Smooth muscle cell of bladder (primary cell): ENCODE measurements at places on chromosomes 2 and 18. TPM values are rescaled to one million over a fixed set of nuclear protein-coding genes. Genes with fewer than 3 reads are reported as not detected.

FOXD4L1 gene
- under 0.01 and 0.09 TPM in 2 replicates for total RNA-seq

CHCHD5 gene
- 12.0 and 14.2 TPM in 2 replicates for total RNA-seq

RESP18 gene
- total RNA-seq = not detected in 2 replicates

GPR75 gene
- 0.71 and 0.74 TPM in 2 replicates for total RNA-seq

TCF23 gene
- total RNA-seq = not detected in 2 replicates

AMER3 gene
- not detected in 2 replicates for total RNA-seq

MEMO1 gene
- total RNA-seq = 26.2 and 27.2 TPM in 2 replicates

LIMS2 gene
- 2.8 and 3.1 TPM in 2 replicates for total RNA-seq

SPP2 gene
- not detected in 2 replicates for total RNA-seq

ABI2 gene
- 21.9 and 25.1 TPM in 2 replicates for total RNA-seq

COX5B gene
- 469 and 573 TPM in 2 replicates for total RNA-seq

THADA gene
- 26.3 and 34.8 TPM in 2 replicates for total RNA-seq

ASXL3 gene
- total RNA-seq = 0.43 and 0.46 TPM in 2 replicates

FNDC4 gene
- 11.9 and 14.0 TPM in 2 replicates for total RNA-seq

SPAST gene
- 20.1 and 22.6 TPM in 2 replicates for total RNA-seq

ANKRD29 gene
- total RNA-seq = 6.5 and 7.3 TPM in 2 replicates

DUSP2 gene
- 0.28 and 1.8 TPM in 2 replicates for total RNA-seq

NAT8 gene
- not detected in 2 replicates for total RNA-seq

SNED1 gene
- 12.6 and 19.5 TPM in 2 replicates for total RNA-seq
